Renal cortical epithelial cell (primary cell): ENCODE measurements at places on chromosomes 5 and 9.

GRCh38 chr9:84573083-84573482 is 96.4 kb upstream of the NTRK2 start:
- no peak for DNase-seq

DNA sequence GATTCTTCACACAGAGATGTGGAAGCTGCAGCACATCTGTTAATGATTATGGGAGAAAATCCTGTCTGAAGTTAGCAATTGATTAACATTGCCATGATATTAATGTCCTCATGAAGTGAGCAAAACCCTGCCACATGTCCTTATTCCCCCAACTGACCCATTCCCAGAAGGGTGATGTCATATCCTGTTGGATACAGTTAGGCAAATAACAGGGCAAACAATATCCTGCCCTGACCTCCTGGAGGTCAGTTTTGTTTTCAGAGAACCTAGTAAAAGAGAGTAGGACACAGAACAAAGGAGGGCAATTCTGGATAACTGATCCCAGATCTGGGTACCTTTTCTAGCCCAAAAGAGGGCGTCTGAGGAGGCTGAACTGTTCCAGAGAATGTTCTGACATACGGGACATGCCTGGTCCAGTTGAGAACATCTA is 11.0 kb downstream of the ABLIM3 start:
- peak; percentile 96 for DNase-seq

GRCh38 chr9:93132287-93132927 is 1.6 kb downstream of the NINJ1 start:
- peak; percentile 68 for DNase-seq

DNA sequence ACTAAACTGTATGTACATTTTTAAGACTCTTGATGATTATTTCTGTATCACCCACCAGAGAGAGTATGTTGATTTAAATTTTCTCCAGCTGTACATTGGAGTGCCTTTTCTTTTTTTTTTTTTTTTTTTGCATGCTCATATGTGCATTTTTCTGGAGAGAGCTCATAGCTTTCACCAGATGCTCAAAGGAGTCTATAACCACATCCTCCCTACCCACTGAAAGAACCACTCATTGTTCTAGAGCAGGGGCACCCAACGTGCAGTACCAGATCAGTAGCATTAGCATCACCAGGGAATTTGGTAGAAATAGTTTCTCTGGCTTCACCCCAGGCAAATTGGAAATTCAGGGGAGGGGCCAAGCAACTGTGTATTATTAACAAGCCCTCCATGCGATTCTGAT is 53.9 kb upstream of the TMEM171 start:
- DNase-seq, result no peak

DNA sequence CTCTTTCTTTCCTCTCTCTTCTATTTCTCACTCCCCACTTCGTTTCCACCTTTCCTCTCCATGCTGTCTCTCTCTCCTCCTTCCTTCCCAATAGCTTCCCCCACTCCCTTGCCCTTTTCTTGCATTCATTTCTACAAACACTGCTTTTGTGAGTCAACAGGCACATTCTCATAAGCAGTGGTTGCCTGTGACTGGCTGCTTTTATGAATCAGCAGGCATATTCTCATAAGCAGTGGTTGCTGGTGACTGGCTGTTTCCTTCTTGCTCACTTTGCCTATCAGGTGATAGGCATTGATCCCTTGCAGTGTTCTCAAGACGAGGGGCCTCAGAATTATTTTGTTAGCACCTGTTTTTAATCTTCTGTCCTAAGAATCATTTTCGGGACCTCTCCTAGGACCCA is 116.1 kb upstream of the ACTBL2 start:
- DNase-seq, result peak; percentile 81

DNA sequence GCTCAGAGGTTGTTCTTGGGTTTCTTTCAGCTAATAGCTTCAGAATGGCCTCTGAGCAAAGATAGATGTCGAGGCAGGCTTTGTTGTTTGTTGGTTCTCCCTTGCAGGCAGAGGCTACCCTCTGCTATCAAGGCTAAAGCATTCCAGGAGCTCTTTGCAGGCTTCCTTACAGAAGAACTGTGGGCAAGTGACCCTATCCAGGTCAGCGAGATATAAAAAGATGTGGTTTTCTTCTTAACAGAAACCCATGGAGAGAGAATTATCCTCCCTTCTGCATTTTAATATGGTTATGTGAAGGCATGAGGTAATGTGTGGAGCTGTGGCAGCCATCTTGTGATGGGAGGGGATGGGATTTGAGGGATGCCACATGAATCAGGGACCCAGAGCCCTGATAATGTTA is 67.0 kb downstream of the TLE4 start:
- no peak for DNase-seq

- DNase-seq, result no peak
These were observed 211.9 kb upstream of the TRPM3 start for GRCh38 chr9:71333321-71333720.

GRCh38 chr9:74958587-74958986 is 5.9 kb upstream of the C9orf40 start:
- DNase-seq, result no peak

GRCh38 chr5:173430394-173430793 is 102.2 kb upstream of the STC2 start:
- no peak for DNase-seq

GRCh38 chr9:137348769-137349470 is 46.8 kb upstream of the NRARP start:
- no peak for DNase-seq

DNA sequence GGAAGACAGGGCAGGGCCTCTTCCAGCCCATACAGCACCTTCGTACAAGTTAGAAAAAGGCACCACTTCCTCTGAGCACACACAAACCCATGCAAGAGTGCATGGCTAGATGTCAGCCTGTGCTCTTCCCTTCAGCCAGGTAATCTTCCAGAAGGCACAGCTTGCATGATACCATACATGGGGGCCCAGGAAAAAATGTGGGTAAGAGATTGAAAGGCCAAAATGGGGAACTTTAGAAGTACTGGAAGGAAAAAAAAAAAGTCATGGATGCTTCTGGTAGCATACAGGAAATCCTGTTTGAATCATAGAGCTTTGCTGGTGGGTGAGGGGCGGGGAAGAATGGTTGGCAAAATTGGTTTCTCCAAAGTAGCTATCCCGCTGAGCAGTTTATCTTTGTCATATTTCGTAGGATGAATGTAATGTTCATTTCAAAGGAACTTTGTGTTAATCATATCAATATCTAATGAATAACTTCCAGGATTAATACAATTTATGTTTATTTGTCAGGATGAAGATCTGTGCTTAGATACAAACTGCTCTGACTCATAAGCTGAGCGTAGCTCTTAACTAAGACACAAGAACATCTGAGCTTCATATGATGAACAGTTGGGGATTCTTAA is 78.2 kb upstream of the MAP3K1 start:
- peak; percentile 9 for DNase-seq

DNA sequence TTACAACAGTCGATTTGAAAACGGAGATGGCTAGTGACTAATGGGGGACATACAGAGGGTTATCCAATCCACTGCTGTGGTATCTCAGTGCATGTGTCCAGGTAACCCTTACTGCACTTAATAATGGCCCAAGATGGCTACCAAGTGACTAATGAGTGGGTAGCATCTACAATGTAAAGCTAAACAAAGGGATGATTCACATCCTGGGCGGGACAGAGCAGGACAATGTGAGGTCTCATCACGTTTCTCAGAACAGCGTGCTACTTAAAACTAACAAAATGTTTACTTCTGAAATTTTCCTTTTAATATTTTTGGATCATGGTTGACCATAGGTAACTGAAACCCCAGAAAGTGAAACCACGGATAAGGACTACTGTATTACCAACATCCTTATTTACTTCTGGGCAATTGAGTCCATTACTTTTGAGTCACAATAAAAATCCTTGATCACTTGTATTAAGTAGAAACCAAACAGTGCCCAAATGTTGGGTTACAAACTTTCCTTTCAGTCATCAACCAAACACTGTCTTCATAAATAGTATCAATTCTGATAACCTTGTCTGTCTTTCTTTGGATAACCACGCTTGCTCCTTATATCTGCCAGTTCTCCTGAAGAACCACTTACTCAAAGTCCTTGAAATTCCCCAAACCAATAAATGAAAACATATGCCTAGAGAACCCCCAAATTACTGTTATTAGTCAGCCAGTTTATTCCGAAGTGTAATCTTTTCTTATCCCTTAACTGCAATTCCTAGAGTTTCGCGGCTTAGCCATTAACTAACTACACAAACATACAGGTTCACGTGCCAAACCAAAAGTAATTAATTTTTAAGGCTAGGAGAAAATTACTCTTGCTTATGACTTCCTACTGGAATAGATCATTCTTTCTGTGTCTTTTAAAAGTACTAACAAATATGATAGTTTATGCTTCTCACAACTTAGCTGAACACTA is 59.7 kb downstream of the ELL2 start:
- DNase-seq, result peak; percentile 55

DNA sequence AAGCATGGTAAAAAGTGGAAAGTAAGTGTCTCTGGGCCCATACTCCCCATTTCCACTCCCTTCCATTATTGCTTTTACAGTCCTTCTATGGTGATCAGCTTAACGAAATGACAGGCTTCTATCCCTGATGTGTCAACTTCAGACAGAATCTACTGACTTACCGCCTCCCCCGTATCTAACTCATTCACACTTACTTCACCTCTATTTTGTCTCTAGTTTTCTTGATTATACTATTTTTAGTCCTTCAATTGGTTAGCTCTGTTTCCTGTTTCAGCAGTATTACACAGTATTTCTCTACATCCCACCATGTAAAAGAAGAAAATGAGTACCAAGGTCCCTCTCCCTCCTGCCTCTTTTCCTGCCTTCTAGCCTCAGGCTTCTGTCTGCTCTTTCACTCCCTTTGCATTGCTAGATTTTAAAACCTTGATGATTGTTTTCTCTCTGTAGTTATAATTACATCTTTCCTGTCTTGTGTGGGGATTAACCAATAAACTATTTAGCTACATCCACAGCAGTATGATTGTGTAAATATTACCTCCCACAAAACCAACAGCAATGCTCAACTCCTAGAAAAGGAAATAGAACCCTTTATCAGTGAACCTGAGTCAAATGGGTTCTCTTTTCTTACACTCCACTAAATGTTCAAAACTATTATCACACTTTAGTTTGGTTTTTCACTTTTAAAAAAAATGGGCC is 53.4 kb downstream of the GNAQ start:
- no peak for DNase-seq

GRCh38 chr9:37986771-37987258 is 82.2 kb downstream of the SHB start:
- no peak for DNase-seq

DNA sequence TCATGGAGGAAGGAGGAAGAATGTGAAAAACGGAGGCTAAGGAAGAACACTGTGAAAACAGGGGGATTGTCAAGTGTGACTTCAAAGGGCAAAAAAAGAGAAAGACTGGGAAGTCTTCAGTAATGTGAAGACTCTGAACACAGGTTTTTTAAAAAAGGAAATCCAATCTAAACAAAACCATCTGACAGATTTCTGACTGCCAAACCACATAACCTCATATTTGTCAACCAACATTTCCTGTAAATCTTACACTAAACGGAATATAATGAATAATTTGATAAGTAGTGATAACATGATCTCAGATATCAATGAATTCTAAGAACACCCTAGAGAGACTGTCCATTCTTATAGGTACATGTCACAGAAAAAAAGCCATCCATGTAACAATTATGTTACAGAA is 124.7 kb downstream of the FBN2 start:
- no peak for DNase-seq
